Aorta (tissue), 5 donors: ENCODE measurements at places on chromosomes 7 and 10. TPM values are rescaled to one million over a fixed set of nuclear protein-coding genes. Genes with fewer than 3 reads are reported as not detected.
A peak's percentile ranks its signal among the peaks of the same experiment; 100 is the strongest.

DNA sequence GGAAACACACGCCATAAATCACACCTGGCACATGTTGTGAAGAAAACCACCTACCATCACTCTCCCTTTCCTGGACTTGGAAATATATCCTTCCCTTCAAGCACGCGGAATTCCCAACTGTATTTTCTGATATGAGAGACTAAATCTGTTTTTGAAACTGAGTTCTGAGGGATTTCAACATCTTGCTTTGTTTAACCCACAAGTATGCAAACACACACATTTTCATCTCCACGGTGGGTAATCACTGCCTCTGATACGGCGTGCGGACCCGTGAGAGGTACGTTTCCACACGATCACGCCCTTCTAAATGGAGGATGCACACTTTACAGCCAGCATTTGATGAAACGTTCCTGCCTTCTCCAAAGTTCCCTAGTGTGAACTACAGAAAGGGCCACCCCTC is 83.4 kb downstream of the ZRANB1 start:
- H3K27ac ChIP-seq, result no peak overlapping the region
- H3K4me3 ChIP-seq, result no peak overlapping the region

DNA sequence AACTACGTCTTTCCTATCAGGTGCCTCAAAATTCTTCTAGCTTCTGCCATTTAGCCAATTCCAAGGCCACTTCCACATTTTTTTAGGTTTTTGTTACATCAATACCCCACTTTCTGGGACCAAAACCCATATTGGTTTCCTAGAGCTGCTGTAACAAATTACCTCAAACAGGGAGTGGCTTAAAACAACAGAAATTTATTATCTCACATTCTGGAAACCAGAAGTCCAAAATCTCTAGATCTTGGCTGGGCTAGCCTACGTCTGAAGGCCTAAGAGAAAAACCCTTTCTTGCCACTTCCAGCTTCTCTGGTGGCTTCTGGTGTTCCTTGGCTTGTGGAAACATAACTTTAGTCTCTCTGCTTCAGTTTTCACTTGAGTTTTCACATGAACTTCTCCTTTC is 85.1 kb upstream of the BMPER start:
- H3K27me3 ChIP-seq, result no peaks in the 10 kb centered on the region
- DNase-seq, result no peak
- peaks cover 3% of the 10 kb centered on the region for H3K4me1 ChIP-seq
- H3K4me3 ChIP-seq, result no peak overlapping the region
- H3K36me3 ChIP-seq, result no peaks in the 10 kb centered on the region
- H3K27ac ChIP-seq, result no peak overlapping the region

- DNase-seq, result no peak
- no peak overlapping the region for H3K27ac ChIP-seq
- no peaks in the 10 kb centered on the region for H3K4me1 ChIP-seq
- no peak overlapping the region for H3K4me3 ChIP-seq
- H3K27me3 ChIP-seq, result no peaks in the 10 kb centered on the region
These were observed 25.2 kb upstream of the ASL start for GRCh38 chr7:66050337-66050957.

CPXM2 gene
- 116 TPM for total RNA-seq

- DNase-seq, result no peak
- H3K27me3 ChIP-seq, result no peaks in the 10 kb centered on the region
- H3K4me3 ChIP-seq, result no peak overlapping the region
- no peaks in the 10 kb centered on the region for H3K4me1 ChIP-seq
- H3K27ac ChIP-seq, result no peak overlapping the region
These were observed 442.6 kb upstream of the TEX47 start for GRCh38 chr7:89238156-89238555.

DNA sequence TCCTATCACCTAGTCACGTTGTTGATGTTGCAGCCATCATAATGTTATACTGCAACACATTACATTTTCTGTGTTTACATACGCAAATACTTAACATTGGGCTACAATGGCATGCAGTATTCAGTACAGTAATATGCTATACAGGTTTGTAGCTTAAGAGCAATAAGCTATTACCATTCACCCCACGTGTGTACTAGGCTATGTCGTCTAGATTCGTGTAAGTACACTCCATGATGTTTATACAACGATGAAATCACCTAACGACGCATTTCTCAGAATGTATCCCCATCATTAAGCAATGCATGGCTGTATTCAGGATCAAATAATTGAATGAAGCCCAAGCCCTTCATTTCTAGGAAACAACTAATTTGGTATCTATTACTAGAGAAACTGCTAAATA is 43.4 kb upstream of the C1GALT1 start:
- no peak overlapping the region for H3K4me3 ChIP-seq
- no peak overlapping the region for H3K27ac ChIP-seq
- no peaks in the 10 kb centered on the region for H3K36me3 ChIP-seq
- H3K4me1 ChIP-seq, result no peaks in the 10 kb centered on the region
- no peak for DNase-seq

DNA sequence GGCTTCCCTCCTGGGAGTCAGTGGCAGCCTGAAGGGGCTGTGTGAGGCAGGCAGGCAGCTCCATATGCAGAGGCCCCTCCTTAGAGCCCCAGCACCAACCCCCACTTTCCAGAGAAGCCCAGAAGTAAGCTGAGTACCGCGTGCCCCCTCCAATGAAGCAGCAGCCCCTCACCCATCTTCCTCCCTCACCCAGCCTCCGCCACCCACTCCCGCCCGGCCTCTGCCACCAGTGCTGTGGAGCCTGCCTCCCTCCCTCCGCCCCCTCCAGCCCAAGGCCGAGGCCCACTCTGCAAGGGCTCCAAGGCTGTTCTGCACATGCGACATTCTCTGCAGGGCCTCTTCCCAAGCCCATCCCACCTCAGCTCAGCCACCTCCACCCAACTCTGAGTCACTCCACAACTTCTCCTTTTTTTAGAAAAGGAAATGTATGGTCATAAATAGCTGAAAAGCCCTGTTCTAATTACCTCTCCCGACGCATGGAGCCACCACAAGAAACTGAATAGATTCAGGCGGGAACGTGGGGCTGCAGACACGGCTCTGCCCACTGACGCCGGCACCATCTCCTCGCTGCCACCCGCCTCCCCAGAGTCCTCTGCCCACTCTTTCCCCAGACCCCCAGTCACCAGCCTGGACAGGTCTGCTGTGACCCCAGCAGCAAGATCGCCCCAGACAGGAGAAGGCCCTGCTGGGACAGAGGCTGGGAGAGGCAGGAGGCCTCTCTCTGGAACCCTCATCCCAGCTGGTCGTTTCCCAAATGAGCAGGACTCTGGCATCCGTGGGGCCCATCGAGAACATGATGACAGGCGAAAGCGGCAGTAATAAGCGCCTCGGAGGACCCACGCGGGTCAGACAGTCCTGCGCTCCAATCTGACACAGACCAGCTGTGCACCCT is 213.9 kb downstream of the MAD1L1 start:
- no peaks in the 10 kb centered on the region for H3K4me1 ChIP-seq
- H3K27ac ChIP-seq, result no peak overlapping the region
- DNase-seq, result peak; percentile 80
- H3K4me3 ChIP-seq, result no peak overlapping the region
- H3K27me3 ChIP-seq, result no peaks in the 10 kb centered on the region

- no peaks in the 10 kb centered on the region for H3K36me3 ChIP-seq
- no peak overlapping the region for H3K27ac ChIP-seq
- no peak overlapping the region for H3K4me3 ChIP-seq
- H3K27me3 ChIP-seq, result no peaks in the 10 kb centered on the region
These were observed 61.0 kb downstream of the ARHGAP12 start for GRCh38 chr10:31867646-31868045.

GRCh38 chr10:1545524-1545923 is 191.8 kb downstream of the ADARB2 start:
- H3K4me1 ChIP-seq, result no peaks in the 10 kb centered on the region
- H3K27ac ChIP-seq, result no peak overlapping the region
- no peaks in the 10 kb centered on the region for H3K27me3 ChIP-seq
